ENCODE measurements at places on chromosomes 5 and 9. TPM values are rescaled to one million over a fixed set of nuclear protein-coding genes. Genes with fewer than 3 reads are reported as not detected.

DNA sequence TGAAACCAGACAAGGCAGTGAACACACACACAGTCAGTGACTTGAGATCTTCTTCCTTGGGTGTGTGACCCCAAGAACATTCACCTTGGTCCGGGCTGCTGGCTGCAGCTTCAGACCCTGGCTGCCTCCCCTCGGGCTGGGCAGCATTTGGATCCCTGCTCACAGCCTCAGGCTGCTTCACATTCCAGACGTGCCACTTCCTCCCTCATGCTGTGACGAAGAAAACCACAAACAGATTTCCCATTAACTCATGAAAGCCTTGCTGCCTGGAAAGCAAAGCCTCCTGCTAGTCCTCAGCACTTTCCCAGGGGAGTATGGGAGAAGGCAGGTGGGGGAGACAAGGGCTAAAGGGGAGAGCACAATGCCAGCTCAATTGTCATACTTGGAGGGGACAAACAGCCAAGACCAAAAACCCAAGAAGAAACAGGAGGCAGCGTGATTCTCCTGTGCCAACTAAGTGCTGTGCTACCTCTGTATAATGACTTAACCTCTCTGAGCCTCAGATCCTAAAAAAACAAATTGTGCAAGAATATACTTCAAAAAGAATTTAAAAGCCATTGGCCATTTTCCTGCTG lies 594.6 kb upstream of the BRINP1 start:
- DNase-seq, result peak; percentile 38

DNA sequence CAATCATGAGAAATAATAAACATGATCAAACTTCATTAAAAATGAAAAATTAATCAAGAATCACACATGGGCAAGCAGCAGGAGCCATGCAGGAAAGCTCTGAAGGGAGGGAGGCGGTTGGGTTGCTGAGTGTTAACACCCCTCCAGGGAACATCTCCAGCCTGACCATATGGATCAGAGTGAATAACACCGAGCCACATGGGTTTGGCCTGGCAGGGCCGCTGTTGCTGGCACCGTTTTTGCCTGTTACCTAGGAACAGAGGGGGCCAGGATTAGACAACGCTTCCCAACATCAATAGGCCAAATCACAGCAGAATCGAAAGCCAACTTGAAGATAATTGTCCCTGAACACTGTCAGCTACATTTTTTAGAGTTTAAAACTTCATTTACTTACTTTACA lies 160.2 kb downstream of the DENND1A start:
- DNase-seq, result no peak

- DNase-seq, result no peak
These were observed 559.7 kb downstream of the TLR4 start for GRCh38 chr9:118263949-118264348.

- DNase-seq, result no peak
These were observed 234.2 kb downstream of the SYK start for GRCh38 chr9:91035825-91036208.

DNA sequence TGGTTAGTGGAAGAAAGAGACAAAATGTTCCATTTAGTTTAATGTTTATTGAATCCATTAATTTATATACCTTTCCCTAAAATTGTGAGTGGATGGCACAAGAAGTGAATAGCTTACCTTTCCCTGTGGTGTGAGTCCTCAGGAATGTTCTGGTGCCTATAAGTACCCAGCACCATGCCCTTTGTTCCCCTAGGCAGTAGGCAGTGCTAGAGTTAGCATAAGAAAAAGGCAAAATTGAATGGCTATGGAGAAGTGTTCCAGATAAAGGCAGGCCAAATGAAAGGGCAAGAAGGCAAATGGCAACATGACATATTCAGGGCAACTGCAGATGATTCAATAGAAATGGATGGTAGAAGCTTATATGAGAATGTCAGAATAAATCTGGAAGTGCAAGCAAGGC lies 370.8 kb upstream of the PTGER4 start:
- DNase-seq, result no peak

GRCh38 chr5:92492908-92493307 lies 1088.1 kb downstream of the NR2F1-AS1 start:
- DNase-seq, result no peak

- DNase-seq, result no peak
These were observed 74.3 kb downstream of the NNT start for GRCh38 chr5:43677253-43677652.

GRCh38 chr5:95858023-95858461 lies 35.5 kb upstream of the GLRX start:
- DNase-seq, result no peak

DNA sequence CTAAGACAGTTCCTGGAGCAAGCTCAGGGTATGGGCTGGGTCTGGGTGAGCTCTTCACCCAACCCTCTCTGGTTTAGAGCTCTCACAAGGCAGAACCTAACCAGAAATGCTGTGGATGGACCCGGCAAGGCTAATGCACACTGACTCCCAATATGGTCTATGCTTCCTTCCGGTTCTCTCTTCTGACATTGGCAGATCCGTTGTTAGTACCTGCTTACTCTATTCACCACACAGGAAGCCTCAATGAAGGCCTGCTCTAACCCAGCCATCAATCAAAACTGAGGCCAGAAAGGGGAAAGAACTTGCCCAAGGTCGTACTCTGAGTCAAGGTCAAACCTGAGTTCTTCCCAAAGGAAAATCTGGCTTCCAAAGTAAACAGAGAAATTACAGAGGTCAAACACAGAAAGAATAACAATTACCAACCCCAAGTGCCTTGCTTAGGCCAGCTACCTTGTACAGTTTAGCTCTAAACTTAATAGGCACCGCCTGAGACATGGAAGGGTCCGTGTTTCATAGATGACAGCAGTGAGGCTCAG lies 46.0 kb upstream of the AKNA start:
- DNase-seq, result no peak

DNA sequence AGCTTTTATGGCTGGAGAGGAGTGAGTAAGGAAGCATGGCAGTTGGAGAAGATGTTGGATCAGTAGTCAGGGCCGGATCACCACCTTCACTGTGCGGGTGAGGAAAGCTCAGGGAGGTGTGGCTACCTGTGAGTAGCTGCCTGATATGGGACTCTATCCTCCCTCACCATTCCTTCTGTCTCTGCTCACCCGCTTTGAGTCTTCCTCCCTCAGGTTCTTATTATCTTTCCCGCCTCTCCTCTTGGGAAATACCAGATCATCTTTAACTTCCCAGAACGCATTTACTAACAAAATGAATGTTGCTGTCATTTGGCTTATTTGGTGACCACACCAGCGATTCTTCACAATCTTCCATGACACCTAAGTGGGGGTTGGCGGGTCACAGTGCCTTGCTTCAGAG lies 140.7 kb upstream of the GPR151 start:
- DNase-seq, result no peak

- no peak for DNase-seq
These were observed 113.8 kb downstream of the RPS23 start for GRCh38 chr5:82164176-82164976.

DNA sequence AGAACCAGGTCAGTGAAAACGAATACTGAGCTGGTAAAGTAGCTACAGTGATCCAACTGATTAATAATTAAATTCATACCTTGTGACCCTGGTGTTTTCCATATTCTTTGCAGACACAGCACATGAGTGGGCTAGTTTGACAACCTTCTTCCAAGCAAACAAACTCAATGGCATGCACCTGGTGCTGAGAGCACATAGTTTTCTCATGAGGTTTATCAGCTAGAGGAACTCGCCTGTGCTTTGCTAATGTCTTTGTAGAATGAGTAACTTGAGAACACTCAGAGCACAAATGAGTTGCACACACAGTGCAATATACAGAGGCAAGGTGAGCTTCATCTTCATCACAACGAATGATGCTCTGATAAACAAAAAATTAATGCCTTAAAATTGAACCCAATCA lies 12.6 kb downstream of the TRIM23 start:
- DNase-seq, result no peak

GRCh38 chr5:172713113-172713808 lies 57.7 kb downstream of the DUSP1 start:
- no peak for DNase-seq

DNA sequence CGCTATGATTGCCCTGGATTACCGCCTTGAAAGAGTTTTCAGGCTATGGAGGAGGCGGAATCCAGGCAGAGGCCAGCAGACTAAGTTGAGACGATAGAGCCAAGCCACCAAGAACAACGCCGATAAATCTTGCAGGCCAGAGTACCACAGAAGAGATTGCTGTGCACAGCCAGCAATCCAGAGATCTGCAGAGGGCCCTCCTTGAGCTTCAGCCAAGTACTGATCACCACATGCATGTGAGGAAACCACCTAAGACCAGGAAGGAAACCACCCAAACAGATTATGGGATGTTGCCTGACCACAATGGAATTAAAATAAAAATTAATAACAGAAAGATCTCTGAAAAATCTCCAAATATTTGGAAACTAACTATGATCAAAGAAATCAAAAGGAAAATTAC lies 74.9 kb downstream of the GCNT4 start:
- DNase-seq, result no peak

- DNase-seq, result no peak
These were observed 6.4 kb downstream of the TLE4 start for GRCh38 chr9:79577969-79578723.

- no peak for DNase-seq
These were observed 39.0 kb downstream of the GDA start for GRCh38 chr9:72188232-72188631.

DNA sequence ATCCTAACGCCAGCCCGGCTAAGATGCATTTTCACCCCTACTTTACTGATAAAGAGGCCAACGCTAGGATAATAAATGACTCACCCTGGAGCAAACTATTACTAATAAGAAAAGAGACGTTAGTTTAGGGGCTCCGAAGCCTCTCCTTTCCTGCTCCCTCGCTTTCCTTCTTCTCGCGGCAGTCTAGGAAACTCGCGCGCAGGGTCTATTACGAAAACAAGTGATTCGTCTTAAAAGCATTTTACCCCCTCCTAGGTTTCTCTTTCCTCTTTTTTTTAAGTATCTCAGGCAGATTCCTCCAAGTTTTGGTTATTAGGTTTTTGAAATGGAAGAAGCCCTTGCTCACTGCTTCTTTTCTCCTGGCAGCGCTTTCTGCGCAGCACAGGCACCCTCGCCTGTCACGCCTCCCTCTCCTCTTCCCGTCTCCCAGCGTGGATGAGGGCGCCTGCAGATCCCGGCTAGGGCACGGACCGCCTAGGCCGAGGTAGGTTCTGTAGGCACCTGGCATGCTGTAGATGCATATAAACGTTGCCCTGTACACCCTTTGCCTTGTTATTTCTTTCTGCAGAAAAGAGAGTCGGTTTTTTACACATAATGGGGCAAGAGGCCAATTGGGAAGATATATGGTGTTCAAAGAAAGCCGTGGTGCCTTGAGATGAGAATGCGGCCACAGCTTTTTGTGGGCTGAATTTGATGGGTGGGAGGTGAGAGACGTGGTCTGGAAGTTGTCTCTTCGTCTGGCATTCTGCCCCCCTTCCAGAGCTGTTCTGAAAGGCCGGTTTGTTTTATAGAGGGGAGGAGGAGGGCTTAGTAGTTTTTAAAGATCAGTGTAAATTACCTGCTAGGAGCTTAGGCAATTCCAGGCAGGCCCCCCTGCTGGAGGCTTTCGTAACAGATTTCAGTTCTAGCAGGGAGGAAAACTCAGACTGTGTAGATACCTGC lies 983 bp downstream of the GCNT1 start:
- no peak for DNase-seq

- DNase-seq, result no peak
These were observed 76.4 kb downstream of the EHMT1 start for GRCh38 chr9:137694962-137695875.

GRCh38 chr9:114027863-114028465 lies 50.1 kb downstream of the AMBP start:
- DNase-seq, result no peak

DNA sequence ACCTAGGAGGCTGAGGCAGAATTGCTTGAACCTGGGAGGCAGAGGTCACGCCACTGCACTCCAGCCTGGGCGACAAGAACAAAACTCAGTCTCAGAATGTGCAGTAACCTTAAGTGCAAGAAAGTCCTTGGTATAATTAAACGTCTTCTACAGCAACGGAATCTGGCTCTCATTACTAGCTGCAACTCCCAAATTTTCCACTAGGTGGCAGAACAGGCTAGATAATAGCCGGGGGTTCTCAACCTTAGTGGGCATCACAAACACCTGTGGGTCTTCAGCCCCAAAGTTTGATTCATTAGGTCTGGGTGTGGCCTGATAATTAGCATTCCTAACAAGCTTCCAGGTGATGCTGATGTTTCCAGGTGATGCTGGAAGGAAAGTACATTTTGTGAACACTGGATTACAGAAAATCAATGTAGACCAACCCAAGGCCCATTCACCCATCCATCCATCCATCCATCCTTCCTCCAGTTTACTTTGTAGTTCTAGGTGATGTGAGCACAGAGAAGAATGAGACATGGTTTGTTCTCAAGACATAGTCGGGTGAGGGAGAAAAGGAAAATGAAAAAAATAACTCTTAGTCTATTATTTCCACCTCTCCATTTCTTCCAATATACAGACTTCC lies 37.3 kb downstream of the FBXW2 start:
- peak; percentile 28 for DNase-seq

DNA sequence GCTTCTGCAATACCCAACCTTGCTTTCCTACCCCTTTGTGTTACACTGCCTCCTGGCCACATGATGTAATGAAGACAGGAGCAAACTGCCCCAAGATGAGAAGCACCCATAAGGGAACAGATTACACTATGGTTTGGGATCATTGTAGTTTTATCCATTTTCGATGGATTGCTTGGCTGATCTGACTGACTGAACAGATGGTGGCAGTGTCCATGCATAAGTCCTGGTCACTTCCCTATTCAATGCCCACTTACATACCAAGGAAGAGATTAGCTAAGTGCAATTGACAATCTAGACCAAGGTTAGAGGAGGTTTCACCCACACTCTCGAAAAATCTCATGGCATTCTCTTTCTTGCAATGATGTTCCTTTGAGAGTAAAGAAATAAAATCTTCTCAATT lies 319.9 kb downstream of the RAB3C start:
- no peak for DNase-seq

- no peak for DNase-seq
These were observed 210.5 kb downstream of the SNX18 start for GRCh38 chr5:54727874-54728587.

- no peak for DNase-seq
These were observed 260.8 kb upstream of the TNC start for GRCh38 chr9:115378758-115379157.

DNA sequence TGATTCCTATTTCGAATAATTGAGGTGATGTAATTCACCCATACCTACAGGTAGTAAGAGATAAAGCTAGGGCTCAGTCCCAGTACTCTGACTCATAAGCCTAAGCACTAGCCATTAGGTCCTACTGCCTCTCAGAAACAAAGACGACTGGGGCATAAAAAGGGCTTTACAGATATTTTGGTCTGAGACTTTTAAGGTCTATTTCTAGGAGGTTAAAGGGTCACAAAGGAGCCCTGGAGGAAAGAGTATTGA lies 69.8 kb downstream of the SGCD start:
- no peak for DNase-seq

GRCh38 chr9:14068690-14069089 lies 245.3 kb downstream of the NFIB start:
- no peak for DNase-seq

FABP6 gene
- not detected for polyA plus RNA-seq

ARHGEF28 gene
- 44.1 TPM for polyA plus RNA-seq

CDKN2B-AS1 gene
- not detected for polyA plus RNA-seq

SEC61B gene
- polyA plus RNA-seq, result 167 TPM

SLC1A1 gene
- 21.4 TPM for polyA plus RNA-seq

GGTA1 gene
- polyA plus RNA-seq, result 3.9 TPM

IQGAP2 gene
- polyA plus RNA-seq, result 70.0 TPM

IFNA21 gene
- polyA plus RNA-seq, result not detected

PDGFRB gene
- 143 TPM for polyA plus RNA-seq

CNTLN gene
- 14.7 TPM for polyA plus RNA-seq

OR13C3 gene
- polyA plus RNA-seq, result not detected

GFRA3 gene
- polyA plus RNA-seq, result 7.3 TPM

OR4F3 gene
- 0.06 TPM for polyA plus RNA-seq

All from right renal pelvis (tissue), 4 donors.